ENCODE measurements at places on chromosomes 2 and 18.

DNA sequence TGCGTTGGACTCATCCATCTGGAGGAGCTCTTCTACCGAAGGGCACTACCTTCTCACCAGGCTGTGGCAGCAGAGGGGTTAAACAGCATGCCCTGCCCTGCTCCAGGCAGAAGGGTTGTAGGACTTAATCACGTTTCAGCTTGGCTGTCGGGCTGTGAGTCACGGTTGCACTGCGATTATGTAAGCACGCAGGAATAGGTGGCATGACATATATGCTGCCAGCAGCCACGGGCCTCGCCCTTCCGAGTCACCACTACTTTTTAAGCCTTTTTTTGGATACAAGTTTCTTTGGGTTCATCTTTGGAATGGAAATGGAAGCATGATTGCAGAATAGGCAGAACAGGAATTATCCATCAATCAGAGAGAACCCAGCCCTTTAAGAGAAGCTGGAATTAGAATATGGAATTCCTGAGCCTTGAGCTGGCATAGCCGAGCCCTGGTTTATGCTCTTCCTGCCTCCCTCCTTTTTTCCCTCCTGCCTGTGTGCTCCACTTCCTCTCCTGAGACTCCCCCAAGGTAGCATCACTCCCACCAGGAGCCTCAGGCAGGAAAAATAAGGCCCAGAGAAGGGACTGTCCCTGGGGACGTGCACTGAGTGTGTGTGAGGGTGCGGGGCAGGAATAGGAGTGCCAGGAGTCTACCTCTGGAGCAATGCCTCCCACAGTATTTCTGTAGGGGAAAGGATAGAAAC is 86.8 kb downstream of the SEMA4F start:
- DNase-seq, result no peak

DNA sequence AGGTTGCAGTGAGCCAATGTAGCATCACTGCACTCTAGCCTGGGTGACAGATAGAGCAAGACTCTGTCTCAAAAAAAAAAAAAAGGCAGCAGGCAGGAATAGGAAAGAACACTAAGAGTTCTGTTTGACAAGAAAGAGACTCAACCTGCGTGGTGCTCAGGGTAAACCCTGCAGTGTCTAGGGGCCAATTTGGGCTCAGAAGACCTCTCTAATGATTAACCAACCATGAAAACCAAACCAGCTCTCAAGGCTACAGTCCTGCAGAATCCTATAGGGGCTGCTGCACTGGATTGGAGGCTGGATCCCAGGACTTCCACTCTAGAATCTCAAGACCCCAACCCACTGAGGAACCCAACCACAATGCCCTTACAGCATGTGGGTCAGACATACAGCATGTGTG is 2.4 kb downstream of the TRABD2A start:
- DNase-seq, result no peak

- DNase-seq, result no peak
Measured at GRCh38 chr2:182379241-182379640, 47.6 kb downstream of the PDE1A start.

GRCh38 chr2:173056705-173057364 is 18.8 kb upstream of the MAP3K20 start:
- no peak for DNase-seq

Data from right renal cortex interstitium (tissue), 3 donors.